Naive thymus-derived CD4-positive, alpha-beta T cell (primary cell): ENCODE measurements at places on chromosomes 3 and 15.

GRCh38 chr15:49044766-49045606, 1.3 kb downstream of the SECISBP2L start:
- DNase-seq = no peak

DNA sequence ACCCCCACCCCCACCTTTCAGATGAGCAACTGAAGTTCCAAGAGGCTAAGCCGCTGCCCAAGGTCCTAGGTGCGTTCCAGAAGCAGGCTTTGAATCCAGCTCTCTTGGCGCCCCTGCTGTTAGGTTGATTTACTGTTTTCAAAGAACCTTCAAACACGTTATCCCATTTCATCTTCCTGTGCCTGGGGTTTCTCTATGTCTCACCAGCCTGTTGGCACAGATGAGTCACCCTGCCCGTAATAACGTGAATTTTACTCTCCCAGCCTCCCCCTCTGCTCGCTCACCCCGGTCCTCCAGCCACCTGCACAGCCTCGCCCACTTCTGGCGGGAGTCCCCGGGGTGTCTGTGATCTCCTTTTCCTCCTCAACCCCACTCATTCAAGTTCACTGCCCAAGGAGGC, 13.0 kb upstream of the TSEN2 start:
- DNase-seq = no peak

DNA sequence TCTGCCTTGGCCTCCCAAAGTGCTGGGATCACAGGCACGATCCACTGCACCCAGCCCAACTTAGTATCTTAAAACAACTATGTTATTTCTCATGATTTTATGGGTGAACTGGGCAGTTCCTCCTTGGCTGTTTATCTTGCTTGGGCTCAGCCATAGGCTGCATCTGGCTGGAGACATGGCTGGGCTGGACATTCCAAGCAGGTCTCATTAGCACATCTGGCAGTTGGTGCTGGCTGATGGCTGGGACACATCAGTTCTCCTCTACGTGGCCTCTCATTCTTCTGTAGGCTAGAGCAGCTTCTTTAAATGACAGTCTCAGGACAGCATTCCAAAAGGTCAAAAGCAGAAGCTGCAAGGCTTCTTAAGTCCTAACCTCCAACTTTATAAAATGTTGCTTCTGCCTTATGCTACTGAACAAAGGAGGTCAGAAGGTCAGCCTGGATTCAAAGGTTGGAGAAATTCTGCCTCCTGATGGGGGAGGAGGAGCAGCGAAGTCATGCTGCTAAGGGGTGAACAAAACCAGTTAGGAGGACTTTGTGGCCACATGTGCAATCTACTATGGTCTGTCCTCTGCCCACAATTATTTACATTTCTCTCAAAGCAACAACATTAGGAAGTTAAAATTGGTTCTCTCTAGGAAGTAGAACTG, 144.0 kb downstream of the AQP9 start:
- DNase-seq = no peak

GRCh38 chr3:161950318-161950868, 453.8 kb downstream of the OTOL1 start:
- DNase-seq = no peak

GRCh38 chr15:59157840-59158700, 48.6 kb upstream of the LDHAL6B start:
- no peak for DNase-seq

DNA sequence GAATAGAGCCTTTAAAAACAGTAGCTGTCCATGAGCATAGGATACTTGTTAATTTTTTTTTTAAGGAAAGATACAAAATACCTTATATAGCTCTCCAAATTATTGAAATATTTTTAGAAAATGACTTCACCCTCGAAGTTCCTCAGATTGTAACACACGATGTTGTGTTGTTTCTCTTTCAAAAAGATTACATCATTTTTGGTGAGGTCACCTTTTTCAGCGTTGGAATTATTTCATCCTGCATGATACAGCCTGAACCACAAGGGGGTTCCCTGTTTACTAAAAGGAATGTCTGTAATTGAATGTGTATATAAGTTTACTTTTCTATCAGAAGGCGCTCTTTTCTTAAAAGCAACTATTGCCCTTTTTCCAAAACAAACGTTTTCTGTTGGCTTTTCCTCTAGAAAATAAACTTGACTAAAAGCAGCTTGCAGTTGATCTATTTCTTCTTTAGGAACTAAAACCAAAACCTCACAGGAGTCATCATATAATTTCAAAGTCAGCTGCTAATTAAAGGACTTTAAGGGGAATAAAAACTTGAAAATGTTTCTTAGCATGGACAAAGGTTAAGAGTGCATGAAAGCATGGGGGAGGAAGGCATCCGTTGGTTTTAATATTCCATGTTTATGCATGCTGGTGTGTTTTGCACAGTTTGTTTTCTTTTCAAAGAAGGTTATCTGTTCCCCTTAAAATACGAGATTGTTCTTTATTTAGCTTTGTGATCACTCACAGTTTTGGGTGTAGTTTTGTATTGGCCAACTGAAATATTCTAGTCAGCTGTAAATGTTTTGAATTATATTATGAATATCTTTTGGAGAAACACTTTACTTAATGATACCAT, 29.4 kb downstream of the LYSMD4 start:
- no peak for DNase-seq

DNA sequence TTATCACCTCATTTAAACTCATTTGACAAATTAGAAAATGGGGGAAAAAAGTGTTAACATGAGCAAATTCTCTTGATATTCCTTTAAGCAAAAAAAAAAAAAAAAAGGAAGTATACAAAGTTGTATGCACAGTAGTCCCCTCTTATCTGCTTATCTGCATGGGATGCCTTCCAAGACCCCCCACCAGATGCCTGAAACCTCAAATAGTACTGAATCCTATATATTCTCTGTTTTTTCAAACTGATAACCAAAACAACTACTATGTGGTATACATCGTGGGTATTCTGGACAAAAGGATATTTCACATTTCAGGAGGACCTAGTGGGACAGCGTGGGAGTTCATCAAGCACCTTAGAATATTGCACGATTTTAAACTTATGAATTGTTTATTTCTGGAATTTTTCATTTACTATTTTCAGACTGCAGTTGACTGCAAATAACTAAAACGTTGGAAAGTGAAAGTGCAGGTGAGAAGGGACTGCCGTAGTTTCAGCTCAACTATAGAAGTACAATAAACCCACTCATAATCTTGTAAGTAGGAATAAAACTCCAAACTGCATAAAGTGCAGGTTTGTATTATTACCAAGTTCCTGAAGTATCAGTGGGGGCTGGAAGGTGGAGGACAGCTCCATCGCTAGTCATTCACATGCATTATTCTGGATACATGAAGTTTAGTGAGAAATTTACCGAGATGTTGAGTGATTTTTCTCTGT, 43.6 kb upstream of the PLCL2 start:
- no peak for DNase-seq

GRCh38 chr15:43799209-43799944, 643 bp downstream of the SERINC4 start:
- no peak for DNase-seq

DNA sequence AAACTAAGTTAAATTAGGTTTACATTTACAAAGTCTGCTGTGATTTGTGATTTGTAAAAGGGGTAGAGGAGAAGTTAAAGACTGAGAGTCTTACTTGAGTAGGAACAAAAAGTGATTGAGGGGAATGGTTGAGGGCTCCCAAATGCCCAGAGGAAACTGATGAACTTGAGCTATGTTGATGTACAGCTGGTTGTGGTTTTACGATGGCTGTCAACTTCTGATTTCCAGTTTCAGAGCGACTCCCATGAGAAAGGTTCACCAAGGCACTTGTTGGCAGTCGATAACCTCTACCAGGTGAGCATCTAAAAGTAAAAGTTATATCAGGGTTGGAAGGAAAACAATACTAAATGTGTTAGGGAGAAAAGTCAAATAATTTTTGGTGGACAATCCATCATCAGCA, 91.0 kb downstream of the XRN1 start:
- DNase-seq = no peak

GRCh38 chr3:184320104-184320445, 5.7 kb downstream of the EIF4G1 start:
- no peak for DNase-seq

DNA sequence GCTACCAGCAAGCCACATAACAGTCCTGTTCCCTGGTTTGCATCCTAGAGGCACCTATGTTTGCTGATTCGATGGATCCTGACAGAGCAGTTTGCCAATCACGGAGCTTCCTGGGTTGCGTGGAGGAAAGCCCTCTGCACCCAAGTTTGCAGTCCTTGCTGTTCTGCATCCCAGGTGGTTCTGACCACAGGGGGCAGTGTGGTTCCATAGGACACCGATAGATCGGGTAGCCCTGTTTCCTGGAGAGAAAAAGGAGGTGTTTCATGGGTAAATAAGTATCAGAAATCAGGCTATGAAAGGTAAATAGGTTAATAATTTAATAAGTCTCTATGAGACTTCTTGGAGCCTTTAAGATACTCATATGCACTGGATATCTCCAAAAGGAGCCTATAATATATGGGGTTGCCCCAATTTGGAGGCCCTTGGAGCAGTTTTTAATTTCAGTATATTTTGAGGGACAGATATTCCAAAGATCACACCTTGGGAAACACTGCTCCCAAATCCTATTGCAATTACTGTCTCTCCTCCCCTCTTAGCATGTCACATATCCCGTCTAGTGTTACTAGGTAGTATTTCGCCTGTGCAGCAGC, 194.6 kb upstream of the TPM1 start:
- no peak for DNase-seq

DNA sequence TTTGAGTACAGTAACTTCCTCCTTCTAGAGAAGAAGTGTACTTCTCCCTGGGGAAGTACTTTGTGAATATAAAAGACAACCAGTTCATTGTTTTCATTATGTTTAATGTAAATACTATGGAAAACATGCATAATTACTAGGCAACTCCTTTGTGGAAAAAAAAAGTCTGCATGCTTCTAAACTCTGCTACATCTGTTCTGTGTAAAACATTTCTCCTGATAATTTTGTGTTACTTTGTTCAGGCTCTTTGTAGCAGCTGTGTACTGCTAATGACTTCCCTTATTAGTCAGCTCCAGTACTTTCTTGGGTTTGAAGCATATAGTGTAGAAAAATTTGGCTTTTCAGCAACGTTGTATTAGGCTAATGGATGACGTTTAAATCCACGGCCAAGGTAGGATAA, 111.6 kb downstream of the FEZF2 start:
- no peak for DNase-seq

- DNase-seq = no peak
Observed at GRCh38 chr3:42847731-42848130, 27.9 kb downstream of the CYP8B1 start.

- no peak for DNase-seq
Observed at GRCh38 chr15:40332113-40332781, 8.5 kb downstream of the CCDC9B start.

DNA sequence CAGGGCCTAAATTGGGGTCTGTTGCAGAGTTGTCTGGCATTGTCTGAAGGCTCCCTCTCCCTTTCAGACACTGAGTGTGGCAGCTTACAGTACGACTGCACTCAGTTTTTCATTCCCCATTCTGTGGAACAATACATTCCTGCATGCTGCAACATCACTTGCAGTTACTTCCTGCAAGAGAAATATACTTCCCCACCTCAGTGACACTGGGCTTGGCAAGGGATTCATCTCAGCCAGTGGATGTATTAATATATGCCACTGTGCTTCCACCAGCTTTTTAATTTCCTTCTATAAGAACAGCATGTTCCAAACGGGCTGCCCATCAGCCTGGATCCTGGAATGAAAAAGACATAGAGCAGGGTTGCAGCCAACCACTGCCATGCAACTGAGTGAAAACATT, 23.1 kb downstream of the B3GALNT1 start:
- no peak for DNase-seq

DNA sequence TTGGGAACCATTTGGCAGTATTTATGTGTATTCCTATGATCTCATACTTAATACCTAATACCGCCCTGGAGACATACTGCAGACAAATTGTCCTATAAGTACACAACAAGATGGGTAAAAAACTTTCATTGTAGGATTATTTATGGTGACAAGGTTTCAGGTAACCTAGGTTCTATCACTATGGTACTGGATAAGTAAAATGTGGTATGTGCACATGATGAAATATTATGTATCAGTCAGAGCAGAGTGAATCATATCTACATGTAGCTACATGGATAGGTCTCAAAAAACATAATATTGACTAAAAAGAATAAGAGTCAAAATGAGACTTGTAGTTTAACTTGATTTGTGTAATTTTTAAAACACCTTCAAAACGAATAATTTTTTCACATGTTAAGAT, 147.8 kb downstream of the LEKR1 start:
- no peak for DNase-seq

- peak; percentile 59 for DNase-seq
Observed at GRCh38 chr15:40279437-40280141, 3.3 kb downstream of the ANKRD63 start.

DNA sequence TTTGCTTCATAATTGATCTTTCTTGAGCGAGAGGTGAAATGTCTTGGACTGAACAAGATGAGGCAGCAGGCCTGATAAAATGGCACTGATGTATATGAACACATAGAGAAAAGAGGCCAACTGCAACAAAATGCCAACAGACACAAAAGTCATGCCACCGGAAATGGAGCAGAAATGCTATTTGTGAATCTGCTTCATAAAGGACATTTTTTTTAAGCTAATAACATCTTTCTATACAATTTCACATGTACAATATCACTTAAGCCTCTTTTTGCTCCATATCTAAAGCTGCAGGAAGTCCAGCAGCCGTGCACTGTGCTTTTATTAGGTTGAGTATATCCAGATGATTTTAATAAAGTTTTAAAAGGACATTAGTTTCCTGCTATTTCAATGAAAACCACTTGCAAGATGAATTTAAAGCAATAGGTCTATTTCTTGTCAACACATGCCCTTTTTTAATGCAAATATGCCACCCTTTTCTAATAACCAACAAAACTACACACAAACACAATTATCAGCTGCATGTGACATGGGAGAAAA, 169.2 kb upstream of the ADAMTS9 start:
- DNase-seq = no peak

DNA sequence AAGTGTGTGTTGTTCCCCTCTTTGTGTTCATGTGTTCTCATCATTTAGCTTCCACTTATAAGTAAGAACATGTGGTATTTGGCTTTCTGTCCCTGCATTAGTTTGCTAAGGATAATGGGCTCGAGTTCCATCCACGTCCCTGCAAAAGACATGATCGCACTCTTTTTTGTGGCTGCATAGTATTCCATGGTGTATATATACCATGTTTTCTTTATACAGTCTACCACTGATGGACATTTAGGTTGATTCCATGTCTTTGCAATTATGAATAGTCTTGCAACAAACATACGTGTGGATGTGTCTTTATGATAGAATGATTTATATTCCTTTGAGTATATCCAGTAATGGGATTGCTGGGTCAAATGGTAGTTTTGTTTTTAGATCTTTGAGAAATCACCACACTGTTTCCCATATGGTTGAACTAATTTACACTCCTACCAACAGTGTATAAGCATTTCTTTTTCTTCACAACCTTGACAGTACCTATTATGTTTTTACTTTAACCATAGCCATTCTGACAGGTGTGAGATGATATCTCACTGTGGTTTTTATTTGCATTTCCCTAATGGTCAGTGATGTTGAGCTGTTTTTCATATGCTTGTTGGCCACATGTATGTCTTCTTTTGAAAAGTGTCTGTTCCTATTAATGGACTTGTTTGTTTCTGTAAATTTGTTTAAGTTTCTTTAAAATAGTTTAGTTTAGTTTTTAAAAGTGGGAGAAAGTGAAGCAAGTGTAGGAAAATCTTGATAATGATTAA, 21.9 kb upstream of the SLC30A4 start:
- DNase-seq = no peak

- DNase-seq = no peak
Observed at GRCh38 chr3:123412076-123412475, 36.8 kb downstream of the ADCY5 start.
